ENCODE measurements at places on chromosomes 6 and 20.
A peak's percentile ranks its signal among the peaks of the same experiment; 100 is the strongest.

- no peak for DNase-seq
These were observed 20.0 kb downstream of the PDSS2 start for GRCh38 chr6:107439406-107439805.

- no peak for DNase-seq
These were observed 12.4 kb upstream of the RBM38 start for GRCh38 chr20:57378646-57379262.

DNA sequence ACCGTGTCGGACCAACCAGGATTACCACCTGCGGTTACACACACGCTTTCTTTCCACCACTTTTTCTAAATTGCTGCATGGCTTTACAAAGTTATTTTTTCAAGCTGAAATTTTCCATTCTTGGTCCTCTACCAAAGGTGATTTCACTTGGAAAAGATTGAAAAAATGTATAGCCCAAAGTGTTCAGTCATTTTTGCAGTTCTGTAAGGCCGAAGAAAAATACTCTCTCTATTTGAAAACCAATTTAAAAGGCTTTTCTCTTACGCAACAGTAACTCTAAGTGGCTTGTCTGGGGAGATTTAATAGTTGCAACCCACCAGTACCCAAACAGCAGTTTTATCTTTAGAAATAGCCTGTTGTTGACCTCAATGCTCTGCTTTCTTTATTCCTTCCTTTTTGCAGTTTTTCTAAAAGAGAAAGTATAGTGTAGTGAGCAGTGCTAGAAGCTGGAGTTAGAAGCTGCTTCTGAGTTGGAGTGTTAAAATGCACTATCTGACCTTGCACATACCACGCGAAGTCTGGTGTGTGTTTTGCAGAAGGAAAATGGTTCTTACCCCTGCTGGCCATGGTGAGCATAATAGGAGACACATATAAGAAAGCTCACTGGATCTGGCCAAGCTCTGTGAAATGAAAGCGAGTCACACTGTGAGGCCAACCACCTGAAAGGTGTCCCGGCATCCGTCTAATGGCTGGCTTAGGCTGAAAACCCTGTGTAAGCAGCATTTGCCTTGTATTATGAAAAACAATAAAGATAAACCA lies 271.6 kb upstream of the PRND start:
- no peak for DNase-seq

DNA sequence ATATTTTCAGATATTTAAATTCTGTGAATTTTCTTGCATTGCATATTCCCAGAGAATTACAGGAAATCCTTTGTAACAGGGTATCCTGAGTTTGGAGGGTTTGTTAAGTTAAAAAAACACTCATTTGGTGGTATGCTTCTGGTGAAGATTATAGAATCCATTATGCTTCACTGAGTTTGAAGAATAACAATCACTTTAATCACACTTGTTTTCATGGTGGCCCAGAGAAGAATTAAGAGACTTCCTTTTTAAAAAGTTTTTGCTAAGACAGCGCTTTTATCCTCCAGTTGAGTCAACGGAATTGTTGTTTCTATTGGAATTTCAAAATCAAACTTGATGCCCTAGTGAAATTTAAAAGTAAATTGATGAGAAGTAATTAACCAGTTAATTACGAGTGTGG lies 17.4 kb downstream of the PLEKHG1 start:
- no peak for DNase-seq

- DNase-seq = no peak
These were observed 21.5 kb upstream of the GTSF1L start for GRCh38 chr20:43748274-43748673.

DNA sequence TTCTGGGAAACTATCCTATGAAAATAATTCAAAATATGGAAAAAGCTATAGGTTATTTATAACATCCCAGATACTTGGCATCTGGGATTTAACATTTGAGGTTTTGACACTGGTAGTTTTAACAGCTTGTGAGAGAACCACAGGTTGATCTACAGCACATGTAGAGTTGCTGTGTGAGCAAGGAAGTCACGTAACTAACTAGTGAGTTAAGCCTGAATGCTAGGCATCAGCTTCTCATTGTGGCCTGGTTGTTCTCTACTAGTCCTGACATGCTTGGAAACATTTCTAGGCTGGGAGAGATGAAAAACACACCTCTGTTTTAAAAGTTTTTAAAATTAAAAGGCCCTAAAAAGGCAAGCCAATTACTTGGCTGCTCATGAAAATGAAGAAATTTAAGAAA lies 28.2 kb downstream of the ESF1 start:
- no peak for DNase-seq

GRCh38 chr20:47258745-47259695 lies 97.5 kb downstream of the ZMYND8 start:
- DNase-seq = no peak

DNA sequence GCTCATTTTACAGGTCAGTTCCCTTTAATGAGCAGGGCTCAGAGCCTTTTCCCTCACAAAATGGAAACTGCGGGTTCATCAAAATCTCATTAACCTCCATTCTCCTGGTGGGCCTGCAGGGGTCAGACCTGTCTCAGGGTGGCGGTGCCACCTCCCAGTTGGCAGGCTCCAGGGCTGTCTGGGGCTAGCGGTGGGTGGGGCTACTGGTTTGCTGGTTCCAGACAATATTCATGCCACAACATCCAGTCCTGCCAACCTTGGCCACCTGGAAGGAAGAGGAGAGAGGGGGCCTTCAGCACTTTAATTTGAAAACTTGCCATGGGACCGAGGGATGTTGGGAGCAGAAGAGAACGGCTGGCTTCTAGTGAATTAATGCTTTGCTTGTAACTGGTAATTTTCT lies 41.9 kb upstream of the CTNNBL1 start:
- DNase-seq = peak; percentile 46

DNA sequence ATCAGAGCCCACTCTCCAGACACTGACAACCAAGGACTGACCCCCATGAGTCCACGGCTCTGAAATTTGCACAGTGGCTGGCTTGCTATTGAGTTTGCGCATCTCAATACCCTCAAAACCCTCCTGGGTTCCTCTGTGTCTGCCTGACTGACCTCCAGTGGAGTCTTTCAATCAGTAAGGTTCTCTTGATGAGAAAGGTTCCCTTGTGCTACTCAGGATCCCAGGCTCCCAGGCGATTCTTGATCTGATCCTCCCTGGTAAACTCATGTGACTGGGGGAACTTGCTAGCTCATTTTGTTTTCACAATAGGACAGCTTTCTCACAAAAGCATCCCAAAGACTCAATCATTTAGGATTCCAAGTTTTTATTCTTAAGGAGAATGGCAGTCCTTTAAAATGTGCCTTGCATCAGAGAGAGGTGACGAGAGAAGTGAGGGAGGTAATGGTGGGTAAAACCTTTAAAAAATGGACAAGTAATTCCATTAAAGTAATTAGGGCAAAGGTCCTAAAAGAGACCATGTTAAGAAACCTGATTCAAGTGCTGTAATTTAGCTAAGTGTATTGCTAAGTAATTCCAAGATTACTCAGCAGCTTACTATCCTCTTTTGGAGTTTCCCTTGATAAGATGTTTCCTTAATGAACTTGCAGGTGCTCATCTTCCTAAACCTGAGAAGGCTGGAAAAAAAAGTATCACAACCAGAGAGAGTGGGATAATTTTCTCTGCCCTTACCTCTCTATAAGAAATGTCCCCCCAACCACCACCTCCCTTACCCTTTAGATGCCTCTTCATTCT lies 304.7 kb upstream of the SGK1 start:
- DNase-seq = no peak

GRCh38 chr6:13278164-13278563 lies 50.2 kb downstream of the TBC1D7 start:
- no peak for DNase-seq

GRCh38 chr6:52305948-52306767 lies 21.6 kb upstream of the MCM3 start:
- no peak for DNase-seq

- no peak for DNase-seq
These were observed 68.8 kb downstream of the CDC5L start for GRCh38 chr6:44456070-44456965.

DNA sequence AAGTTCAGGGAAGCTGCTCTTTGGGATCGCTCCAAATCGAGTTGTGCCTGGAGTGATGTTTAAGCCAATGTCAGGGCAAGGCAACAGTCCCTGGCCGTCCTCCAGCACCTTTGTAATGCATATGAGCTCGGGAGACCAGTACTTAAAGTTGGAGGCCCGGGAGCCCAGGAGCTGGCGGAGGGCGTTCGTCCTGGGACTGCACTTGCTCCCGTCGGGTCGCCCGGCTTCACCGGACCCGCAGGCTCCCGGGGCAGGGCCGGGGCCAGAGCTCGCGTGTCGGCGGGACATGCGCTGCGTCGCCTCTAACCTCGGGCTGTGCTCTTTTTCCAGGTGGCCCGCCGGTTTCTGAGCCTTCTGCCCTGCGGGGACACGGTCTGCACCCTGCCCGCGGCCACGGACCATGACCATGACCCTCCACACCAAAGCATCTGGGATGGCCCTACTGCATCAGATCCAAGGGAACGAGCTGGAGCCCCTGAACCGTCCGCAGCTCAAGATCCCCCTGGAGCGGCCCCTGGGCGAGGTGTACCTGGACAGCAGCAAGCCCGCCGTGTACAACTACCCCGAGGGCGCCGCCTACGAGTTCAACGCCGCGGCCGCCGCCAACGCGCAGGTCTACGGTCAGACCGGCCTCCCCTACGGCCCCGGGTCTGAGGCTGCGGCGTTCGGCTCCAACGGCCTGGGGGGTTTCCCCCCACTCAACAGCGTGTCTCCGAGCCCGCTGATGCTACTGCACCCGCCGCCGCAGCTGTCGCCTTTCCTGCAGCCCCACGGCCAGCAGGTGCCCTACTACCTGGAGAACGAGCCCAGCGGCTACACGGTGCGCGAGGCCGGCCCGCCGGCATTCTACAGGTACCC lies at the start of gene ESR1:
TSS of gene ESR1 (plus strand) at position 170 of the 858 bp plus-strand sequence. CDS start at position 401, 231 bp downstream.
- no peak for DNase-seq

- no peak for DNase-seq
These were observed 97.2 kb downstream of the TMEM242 start for GRCh38 chr6:157226026-157226625.

GRCh38 chr6:22392711-22393110 lies 95.9 kb upstream of the PRL start:
- DNase-seq = no peak

DNA sequence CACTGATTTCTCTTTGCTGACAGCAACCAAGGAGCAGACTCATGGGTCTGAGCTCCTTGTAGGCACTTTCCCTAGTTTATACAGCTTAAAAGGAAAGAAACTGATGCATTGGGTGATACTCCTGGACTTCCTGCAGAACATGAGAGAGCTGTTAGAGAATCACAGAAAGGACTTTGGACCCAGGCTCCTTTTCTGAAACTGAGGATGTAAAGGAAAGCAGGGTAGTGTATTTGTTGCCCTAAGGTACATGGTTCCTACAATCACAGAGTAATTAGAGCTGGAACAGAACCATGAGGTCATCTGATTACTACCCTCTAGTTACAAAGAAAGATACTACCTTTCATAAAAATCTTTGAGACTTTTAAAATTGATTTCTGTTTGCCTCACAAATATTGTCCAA lies 477.1 kb upstream of the SPTLC3 start:
- no peak for DNase-seq

DNA sequence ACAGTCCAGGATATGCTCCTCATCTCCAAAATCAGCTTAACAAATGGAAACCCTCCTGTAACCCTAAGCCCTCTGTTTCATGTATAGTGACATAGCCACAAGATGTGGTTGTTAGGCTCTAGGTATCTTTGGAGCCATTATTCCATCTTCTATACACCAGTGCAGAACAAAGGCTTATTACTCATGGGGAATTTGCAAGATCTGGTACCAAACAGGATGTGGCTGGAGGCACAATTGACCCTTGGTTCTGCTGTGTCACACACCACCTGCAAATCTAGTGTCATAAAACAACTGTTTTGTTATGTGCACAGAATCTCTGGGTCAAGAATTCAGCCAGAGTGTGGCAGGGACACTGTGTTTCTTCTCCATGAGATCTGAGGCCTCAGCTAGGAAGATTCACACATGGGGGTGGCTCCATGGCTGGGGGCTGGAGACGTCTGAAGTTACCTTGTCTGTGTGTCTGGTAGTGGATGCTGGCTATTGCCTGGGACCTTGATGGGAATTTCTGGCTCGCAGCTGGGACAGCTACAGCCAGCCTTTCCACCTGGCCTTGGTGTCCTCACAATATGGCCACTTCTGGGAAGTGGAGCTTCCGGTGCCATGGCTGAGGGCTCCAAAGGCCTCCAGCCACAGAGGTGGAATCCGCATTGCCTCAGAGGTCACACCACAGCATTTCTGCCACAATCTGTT lies 369.9 kb downstream of the CDH26 start:
- DNase-seq = no peak

DNA sequence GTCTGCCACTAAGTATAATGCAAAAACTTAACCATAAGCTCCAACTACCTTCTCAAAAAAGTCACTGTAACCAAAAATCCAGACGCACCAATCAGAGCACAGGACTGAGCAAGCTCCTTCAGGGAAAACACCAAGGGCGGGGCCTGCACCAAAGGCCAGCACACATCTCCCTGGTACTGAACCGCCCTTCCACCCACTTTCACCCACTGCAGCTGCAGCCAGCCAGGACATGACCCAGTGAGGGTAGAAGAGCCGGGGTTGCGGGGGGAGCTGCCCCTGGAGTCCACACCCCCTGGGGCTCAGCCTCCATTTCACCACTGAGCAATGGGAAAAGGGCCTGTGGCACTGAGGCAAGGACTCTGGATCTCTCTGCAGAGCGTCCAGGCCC lies 54.3 kb downstream of the TAF4 start:
- DNase-seq = no peak

GRCh38 chr6:106026748-106027715 lies 59.1 kb upstream of the PRDM1 start:
- DNase-seq = no peak
